ENCODE measurements at places on chromosomes 5 and 9.

DNA sequence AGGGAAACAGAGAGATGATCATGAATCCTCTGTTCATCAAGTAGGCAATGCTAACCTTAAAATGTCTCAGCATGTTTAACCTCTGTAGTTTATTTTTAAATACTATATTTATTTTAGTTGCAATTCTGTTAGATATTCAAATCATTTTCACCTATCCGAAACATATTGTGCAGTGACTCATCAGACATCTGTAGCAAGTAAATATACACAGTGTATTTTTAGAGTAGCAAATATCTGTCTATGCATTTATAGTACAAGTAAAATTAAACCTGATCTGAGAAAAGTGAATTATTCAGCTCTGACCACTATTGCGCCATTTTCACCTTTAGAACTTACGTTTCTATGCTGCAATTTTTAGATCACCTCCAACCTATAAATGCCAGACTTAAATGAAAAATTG lies 24.3 kb upstream of the TUSC1 start:
- no peak for DNase-seq

DNA sequence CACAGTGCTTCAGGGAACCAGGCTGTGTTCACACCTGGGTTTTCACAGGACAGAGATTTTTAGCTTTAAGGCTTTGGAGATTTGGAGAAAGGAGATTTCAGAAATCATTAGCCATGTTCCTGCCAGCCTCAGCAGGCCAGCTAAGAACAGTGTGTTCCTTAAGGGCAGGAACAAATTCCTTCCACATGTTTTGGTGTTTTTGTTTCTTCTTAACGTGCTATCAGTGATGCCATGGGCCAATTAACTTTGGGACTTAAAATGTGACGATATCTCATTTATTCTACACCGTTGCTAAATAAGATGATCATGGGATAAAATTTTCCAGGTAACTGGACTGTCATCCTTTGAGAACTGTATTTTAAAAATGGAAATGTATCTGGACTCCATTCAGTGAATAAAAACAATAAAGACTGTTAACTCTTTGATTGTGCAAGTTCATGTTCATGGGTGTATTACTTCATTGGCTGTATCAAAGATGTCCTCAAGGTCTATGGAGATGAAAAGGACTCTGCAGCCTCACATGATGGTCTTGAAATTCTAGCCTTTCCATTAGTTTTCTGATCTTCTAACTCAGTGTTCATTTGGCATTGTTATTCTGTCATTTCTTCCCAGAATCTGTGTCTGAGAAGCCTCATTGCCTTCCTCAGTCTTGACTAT lies 72.3 kb downstream of the ZNF366 start:
- DNase-seq, result no peak

DNA sequence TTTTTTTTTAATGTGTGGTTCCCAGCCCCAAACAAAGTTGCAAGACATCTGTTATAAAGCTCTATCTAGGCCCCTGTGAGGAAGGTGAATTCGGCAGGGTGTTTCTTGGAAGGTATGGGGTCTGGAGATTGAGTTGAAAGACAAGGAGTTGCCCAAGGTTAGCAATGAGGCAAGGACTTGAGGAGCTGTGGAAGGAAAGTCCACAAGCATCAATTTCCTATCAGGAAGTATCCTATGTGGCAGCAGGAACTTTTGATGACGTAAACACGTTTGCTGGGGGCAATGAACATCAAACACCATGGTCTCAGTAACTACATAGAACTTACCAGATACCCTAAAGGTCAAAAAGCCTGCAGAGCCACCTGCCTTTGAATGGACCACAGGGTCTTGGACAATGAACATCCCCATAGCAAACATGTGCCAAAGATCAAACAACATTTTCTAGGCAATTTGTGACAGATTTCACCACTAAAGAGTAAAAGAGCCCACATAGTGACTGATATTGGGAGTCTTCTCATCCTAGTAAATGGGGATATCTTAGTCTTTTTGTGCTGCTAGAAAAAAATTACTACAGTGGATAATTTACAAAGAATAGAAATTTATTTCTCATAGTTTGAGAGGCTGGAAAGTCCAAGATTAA lies 145.1 kb downstream of the GCNT1 start:
- no peak for DNase-seq

GRCh38 chr9:27565696-27566095 lies 7.6 kb downstream of the C9orf72 start:
- no peak for DNase-seq

GRCh38 chr9:124415852-124416484 lies 726 bp upstream of the PSMB7 start:
- DNase-seq, result no peak

GRCh38 chr9:107249131-107249533 lies 33.9 kb upstream of the RAD23B start:
- no peak for DNase-seq

DNA sequence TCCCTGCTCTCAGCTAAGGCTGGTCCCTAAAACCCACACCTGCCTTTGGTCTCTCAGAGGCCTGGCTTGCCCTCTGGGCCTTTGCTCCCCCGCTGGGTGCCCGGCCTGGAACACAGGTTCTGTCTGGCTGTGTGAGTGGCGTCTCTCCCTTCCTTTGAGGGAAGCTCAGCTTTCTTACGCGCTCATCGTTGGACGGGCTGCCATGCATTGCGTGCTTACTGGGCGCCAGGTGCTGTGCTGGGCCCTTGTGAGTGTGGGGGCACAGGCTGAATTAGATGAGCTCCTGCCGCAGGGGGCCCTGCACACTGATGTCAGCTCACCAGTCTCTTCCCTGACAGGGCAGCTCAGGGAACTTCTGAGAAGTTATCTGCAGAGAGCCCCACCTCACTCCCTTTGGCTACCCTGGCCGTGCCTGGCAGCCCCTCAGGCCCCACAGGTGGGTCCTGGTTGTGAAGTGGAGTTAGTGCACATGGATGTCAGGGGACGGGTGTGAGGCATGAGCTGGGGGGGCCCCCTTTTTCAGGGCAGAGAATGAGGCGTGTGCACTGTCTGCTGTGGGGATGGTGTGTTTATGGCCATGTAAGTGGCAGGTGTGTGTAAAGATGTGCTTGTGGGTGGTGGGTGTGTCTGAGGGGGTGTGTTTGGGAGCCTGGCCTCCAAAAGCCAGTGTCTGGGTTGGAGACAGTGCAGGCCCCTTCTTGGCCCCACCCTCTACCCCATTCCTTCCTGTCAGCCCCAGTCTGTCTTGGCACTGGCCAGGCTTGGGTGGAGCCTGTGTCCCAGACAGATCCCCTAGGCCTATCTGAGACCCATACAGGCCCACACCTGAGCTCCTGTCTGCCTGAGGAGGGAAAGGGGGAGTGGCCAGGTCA lies 7.5 kb upstream of the RMND5B start:
- DNase-seq, result no peak

GRCh38 chr5:150534811-150535210 lies 26.9 kb downstream of the NDST1 start:
- no peak for DNase-seq

DNA sequence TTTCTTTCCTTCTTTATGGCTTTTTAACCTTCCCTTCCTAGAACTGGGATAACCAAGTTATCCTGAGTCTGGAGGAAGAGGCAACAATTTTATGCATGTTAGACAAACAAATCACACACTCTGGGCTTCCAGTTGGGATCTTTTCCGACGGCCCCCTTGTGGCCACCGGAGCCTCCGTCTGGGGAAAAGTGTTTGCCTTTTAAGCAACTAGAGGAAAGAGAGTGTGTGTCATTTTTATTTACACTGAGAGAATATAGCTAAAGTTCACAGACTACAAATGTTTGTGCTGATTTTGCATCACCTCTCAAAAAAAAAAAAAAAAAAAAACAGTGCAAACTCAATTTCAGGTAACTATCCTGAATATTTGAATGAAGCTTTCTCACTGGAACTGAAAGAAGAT lies 126.2 kb downstream of the SEMA6A start:
- DNase-seq, result no peak

- DNase-seq, result no peak
These were observed 11.9 kb downstream of the OTULINL start for GRCh38 chr5:14593326-14594021.

DNA sequence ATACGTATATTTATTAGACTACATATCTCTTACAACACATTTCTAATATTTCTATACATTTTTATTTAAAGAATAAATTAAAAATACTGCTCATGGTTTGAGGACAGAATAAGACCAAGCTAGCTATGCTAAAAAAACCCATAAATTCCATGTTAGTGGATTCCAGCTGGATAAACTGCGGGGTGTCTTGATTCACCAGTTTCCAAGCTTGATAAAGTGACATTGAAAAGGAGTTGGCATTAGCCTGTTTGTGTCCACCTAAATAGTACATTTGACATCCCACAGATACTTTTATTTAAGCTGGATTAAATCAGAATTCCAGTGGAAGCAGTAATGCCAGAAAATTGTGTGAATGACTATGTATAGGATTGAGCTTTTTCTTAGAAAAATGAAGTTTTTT lies 80.1 kb downstream of the GABRA6 start:
- no peak for DNase-seq

GRCh38 chr5:77882670-77883257 lies 106.6 kb upstream of the TBCA start:
- no peak for DNase-seq

DNA sequence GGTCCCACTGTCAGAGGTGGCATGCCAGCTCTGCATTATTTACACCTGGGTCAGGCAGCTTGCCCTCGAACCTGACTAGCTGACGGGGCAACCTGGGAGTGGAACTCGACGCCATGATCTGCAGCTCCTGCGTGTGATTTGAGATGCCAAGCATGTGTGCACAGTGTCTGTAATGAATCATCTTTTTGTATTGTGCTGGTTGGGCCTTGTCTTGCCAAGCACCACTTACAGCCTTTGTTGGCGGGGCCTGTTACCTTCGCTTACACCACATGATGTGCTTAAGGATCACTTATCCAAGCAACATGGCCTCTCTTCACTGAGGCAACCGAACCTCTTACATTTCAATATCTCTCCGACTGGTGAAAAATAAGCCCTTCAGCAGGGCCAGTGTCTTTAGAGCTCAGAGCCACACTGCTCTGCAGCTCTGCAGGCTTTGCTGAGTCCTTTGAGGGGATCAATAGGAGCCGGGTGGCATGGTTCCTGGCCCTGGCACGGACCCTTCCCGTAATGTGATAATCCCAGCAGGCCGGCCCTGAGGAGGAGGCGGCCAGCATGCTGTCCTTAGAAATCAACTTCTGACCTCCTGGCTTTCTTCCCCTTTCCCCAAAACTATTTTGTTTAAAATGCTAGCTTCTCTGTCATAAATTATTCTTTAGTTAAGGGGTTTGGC lies 297.7 kb upstream of the CD180 start:
- no peak for DNase-seq

- DNase-seq, result no peak
These were observed 7.9 kb downstream of the PPP1R26 start for GRCh38 chr9:135487281-135488012.

DNA sequence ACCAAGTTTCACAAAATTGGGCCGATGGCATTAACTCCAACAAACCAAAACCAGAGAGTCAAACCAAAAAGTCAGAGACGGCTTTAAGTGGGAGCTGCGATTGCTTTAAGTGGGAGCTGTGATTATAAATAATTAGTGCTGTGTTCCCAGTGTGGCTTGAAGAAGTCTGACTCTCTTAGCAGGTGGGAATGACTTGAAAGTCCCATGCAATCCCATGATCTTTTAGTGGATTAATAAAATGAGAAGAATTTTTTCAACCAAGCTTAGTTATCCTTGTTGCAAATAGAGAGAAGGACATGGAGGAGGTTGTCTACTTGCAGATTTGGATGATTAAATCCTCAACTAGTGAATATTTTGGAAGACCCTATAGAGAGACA lies 68.5 kb downstream of the MYO10 start:
- DNase-seq, result no peak

GRCh38 chr5:15241216-15241821 lies 258.7 kb upstream of the FBXL7 start:
- no peak for DNase-seq
